Esophagus (tissue), 2 donors: ENCODE measurements at places on chromosomes 7 and 10. TPM values are rescaled to one million over a fixed set of nuclear protein-coding genes. Genes with fewer than 3 reads are reported as not detected.

The SLC18A3 gene
- not detected for polyA plus RNA-seq

The PALD1 gene
- 2.1 TPM for polyA plus RNA-seq

The ANKRD30A gene
- polyA plus RNA-seq = not detected

The PRKAG2 gene
- polyA plus RNA-seq = 11.2 TPM

The PRKG1 gene
- 0.84 TPM for polyA plus RNA-seq

The ADCYAP1R1 gene
- polyA plus RNA-seq = 0.11 TPM

The RNF148 gene
- polyA plus RNA-seq = 0.06 TPM

The YWHAG gene
- 53.3 TPM for polyA plus RNA-seq

The TMEM120A gene
- polyA plus RNA-seq = 51.0 TPM

The PRSS2 gene
- polyA plus RNA-seq = 0.61 TPM

The CNNM1 gene
- 0.81 TPM for polyA plus RNA-seq

The PRKAR2B gene
- 2.9 TPM for polyA plus RNA-seq

The GCK gene
- 0.18 TPM for polyA plus RNA-seq

The PLXNA4 gene
- 0.55 TPM for polyA plus RNA-seq

The EBLN1 gene
- polyA plus RNA-seq = not detected

The HOXA6 gene
- 0.19 TPM for polyA plus RNA-seq

The CDH23 gene
- 1.6 TPM for polyA plus RNA-seq

The FANK1 gene
- 4.3 TPM for polyA plus RNA-seq

The CCDC7 gene
- polyA plus RNA-seq = 0.46 TPM

The TDRD1 gene
- polyA plus RNA-seq = 0.04 TPM

The SCART1 gene
- 0.90 TPM for polyA plus RNA-seq

The CALY gene
- 0.12 TPM for polyA plus RNA-seq

The MXI1 gene
- 25.9 TPM for polyA plus RNA-seq

The AKR1B15 gene
- 0.24 TPM for polyA plus RNA-seq

The ZNF467 gene
- polyA plus RNA-seq = 2.9 TPM

The CTNNA3 gene
- polyA plus RNA-seq = 0.10 TPM

The HOGA1 gene
- polyA plus RNA-seq = 0.78 TPM

The ENKUR gene
- 0.08 TPM for polyA plus RNA-seq

The LLCFC1 gene
- polyA plus RNA-seq = not detected

The GPR158 gene
- polyA plus RNA-seq = under 0.01 TPM

The NME8 gene
- polyA plus RNA-seq = not detected

The PHKG1 gene
- polyA plus RNA-seq = 1.3 TPM

The METTL27 gene
- 1.1 TPM for polyA plus RNA-seq

The CAMK1D gene
- 5.6 TPM for polyA plus RNA-seq

The NPSR1 gene
- not detected for polyA plus RNA-seq

The EFCAB10 gene
- polyA plus RNA-seq = 0.02 TPM

The ACTR3C gene
- polyA plus RNA-seq = 8.0 TPM

The STK32C gene
- polyA plus RNA-seq = 4.5 TPM

The PKD2L1 gene
- polyA plus RNA-seq = not detected

The BCL7B gene
- polyA plus RNA-seq = 43.5 TPM

The DOCK4 gene
- polyA plus RNA-seq = 1.8 TPM

The CLDN4 gene
- polyA plus RNA-seq = 233 TPM
